ENCODE measurements at places on chromosomes 16 and 17. TPM values are rescaled to one million over a fixed set of nuclear protein-coding genes. Genes with fewer than 3 reads are reported as not detected.

PYCARD gene
- total RNA-seq = 92.7 TPM

ACSM2A gene
- total RNA-seq = not detected

UBB gene
- total RNA-seq = 1,064 TPM

RHBDF2 gene
- 69.8 TPM for total RNA-seq

CSF3 gene
- not detected for total RNA-seq

TCAP gene
- total RNA-seq = 0.36 TPM

KRTAP2-2 gene
- not detected for total RNA-seq

TMEM235 gene
- not detected for total RNA-seq

SF3B3 gene
- total RNA-seq = 105 TPM

GEMIN4 gene
- 17.8 TPM for total RNA-seq

OMG gene
- not detected for total RNA-seq

MEIOB gene
- not detected for total RNA-seq

CHST4 gene
- under 0.01 TPM for total RNA-seq

OSBPL7 gene
- total RNA-seq = 0.68 TPM

C1QL1 gene
- total RNA-seq = under 0.01 TPM

HASPIN gene
- total RNA-seq = 0.50 TPM

GJD3 gene
- 0.07 TPM for total RNA-seq

CACNG1 gene
- not detected for total RNA-seq

GPR139 gene
- not detected for total RNA-seq

NPB gene
- under 0.01 TPM for total RNA-seq

FTO gene
- 93.8 TPM for total RNA-seq
